ENCODE measurements at places on chromosomes 12 and 14.

- peak; percentile 45 for DNase-seq
Observed at GRCh38 chr14:50035214-50035613, 81.2 kb downstream of the VCPKMT start.

GRCh38 chr12:88432531-88433490 lies 147.5 kb downstream of the KITLG start:
- DNase-seq: no peak

DNA sequence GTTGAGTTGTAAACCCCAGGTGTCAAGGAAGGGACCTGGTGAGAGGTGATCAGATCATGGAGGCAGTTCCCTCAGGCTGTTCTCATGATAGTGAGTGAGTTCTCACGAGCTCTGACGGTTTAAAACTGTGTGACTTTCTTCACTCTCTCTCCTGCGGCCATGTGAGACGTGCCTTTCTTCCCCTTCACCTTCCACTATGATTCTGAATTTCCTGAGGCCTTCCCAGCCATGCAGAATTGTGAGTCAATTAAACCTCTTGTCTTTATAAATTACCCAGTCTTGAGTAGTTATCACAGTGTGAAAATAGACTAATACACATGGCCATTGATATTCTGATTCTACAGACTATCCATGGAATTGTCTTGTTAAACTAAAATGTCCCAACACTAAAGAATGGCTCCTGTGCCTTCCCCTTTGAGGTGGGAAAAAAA lies 85.6 kb downstream of the SLC2A13 start:
- DNase-seq: no peak

- no peak for DNase-seq
Observed at GRCh38 chr12:95637471-95638155, 86.3 kb upstream of the USP44 start.

DNA sequence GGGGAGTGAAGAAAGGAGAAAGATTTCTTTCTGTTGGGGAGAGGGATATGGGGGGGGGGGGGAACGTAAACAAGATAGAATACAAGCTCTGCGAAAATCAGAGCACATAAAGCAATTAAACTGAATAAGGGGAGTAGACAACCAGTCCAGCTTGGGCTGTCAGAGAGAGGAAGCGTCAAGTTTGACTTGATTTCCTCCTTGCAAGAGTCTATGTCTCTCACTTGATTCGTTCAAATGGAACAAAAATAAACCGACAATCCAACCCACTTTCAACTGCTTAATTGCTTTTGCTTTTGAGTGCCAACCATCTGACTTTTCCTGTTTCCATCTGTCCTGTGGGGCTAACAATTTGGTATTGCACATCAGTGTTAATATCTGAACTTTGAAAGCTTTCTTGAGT lies 942 bp downstream of the SYT1 start:
- DNase-seq: no peak

DNA sequence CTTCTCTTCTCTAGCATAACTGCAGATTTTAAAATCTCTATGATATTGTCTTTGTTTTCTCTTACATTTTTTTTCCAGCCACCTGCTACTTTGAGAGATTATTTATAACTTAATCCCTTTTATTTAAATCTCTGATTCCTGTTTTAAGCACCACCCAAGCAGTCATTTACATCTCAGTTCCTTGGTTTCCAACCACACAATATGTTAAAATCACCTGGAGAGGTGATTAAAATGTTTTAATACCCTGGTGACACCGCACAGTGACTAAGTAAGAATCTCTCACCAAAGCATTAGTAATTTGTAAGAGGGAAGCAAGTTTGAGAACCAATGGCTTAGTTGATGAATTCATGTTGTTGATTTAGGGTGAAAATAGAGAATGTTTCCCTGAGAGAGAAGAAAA lies 849.8 kb downstream of the TMTC2 start:
- DNase-seq: no peak

- DNase-seq: peak; percentile 4
Observed at GRCh38 chr12:112140728-112141127, 15.4 kb downstream of the TRAFD1 start.

DNA sequence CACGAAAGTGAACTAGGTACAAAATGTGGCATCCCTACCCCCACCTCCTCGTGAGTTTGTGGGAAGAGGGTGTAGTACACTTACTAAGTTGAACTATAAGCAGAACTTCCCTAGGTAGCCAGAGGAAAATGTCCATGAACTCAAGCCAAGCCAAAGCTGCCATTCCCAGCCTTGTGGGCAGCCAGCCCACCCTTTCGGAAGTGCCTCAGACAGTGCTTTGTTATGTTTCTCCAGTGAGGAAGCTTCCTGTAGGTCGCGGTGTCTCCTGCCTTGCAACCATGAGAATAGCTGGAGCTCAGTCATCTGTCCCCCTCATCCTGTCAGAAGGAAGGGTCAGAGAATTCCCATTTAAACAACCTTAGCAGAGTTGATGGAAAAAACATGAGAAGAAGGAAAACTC lies 266.9 kb downstream of the DUSP6 start:
- DNase-seq: no peak

DNA sequence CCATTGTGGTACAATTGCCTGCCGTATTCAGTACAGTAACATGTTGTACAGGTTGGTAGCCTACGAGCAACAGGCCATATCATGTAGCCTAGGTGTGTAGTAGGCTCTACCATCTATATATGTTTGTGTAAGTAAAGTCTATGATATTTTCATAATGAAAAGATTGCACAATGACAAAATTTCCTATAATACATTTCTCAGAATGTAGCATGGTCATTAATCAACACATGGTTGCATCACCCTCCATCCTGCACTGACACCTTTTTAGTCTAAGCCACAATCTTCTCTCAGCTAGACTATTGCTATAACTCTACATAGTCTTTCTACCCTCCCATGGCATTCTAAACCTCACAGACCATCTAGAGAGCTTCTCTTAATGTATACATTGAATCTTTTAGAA lies 158.5 kb upstream of the HMGA2 start:
- no peak for DNase-seq

GRCh38 chr14:106269029-106269428 lies 742.6 kb downstream of the TMEM121 start:
- no peak for DNase-seq

Data from Caco-2 (cell line).